AG10803 (cell line): ENCODE measurements at places on chromosomes 4 and X.

DNA sequence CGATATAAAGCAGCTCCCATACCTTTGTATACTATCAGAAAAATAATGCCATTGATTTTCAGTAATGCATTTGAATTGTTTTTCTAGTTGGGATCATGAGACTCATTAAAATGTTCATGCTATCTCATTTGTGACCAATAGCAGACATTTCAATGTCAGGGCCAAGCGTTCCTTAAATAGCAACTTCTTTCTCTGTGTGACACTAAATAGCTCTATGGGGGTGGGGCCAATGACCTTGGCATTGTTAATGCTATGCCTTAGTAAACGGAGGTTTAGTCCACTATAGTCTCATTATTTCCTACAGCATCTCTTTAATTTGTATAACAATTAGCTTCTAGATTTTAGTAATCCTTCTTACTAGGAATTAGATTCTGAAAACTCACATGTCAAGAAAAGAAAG is 48.6 kb upstream of the ARHGAP24 start:
- DNase-seq: no peak

GRCh38 chr4:164648151-164648848 is 105.6 kb upstream of the SMIM31 start:
- no peak for DNase-seq

GRCh38 chr4:139609647-139610046 is 53.6 kb upstream of the SETD7 start:
- DNase-seq: peak; percentile 24

GRCh38 chrX:153771415-153772315 is 7.6 kb downstream of the PLXNB3 start:
- no peak for DNase-seq

- DNase-seq: no peak
These were observed 132.0 kb downstream of the CPZ start for GRCh38 chr4:8724436-8725070.

DNA sequence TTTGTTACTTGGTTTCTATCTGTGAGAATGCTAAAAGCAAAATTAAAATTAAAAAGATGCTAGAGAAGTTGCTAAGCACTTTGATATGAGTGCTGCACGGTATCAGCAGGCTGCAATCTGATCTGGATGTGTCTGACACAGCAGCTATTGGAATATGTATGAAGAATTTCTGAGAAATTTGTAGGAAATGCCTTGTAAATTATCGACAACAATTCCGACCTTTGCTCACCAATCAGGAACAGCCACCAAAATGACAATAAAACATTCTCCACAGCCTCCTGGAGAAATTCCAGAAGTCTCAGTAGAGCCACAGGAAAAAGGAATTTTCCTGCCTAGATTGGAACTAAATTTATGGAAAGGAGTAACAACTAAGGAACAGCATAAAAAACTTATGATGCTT is 82.5 kb downstream of the TIGD2 start:
- no peak for DNase-seq

DNA sequence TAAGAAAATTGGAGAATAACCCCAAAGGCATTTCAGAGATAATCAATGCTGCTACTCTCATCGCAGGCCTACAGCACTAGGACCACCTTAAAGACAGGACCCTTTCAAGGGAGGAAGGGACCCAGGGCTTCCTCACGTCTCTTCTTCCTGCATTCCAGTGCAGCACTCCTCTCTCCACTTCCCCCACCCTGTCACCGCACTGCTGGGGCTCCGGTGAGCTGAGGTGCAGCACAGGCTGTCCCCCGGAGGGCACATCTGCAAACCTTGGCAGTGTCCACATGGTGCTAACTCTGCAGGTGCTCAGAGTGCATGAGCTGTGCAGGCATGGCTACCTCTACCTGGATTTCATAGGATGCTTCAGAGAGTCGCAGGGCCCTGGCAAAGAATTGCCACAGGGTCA is 305.6 kb downstream of the DCHS2 start:
- no peak for DNase-seq

DNA sequence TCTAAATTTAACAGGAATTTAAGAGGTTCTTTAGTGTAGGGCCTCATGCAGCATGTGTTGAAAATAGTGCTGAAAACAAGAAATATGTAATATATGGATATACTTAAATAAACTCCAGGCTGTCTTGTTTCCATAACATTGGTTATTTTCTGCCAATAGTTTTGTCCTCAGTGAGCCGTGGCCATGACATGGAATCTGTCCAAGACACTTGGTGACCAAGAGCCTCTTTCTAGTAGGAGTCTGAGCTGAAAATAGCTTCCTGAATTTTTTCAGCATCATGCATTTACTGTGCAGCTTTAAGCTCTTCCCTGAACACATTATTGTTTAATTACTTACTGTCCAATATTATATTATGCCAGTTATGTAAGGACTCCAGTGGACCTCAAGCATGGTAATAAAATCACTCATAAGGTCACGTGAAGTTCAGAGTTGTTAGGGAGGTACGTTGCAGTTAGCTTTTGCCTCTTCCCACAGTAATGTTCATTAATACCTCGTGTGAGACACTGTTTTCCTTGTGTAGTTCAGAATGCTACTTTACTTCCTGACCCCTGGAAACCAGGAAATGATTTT is 488.2 kb downstream of the GRID2 start:
- DNase-seq: no peak

DNA sequence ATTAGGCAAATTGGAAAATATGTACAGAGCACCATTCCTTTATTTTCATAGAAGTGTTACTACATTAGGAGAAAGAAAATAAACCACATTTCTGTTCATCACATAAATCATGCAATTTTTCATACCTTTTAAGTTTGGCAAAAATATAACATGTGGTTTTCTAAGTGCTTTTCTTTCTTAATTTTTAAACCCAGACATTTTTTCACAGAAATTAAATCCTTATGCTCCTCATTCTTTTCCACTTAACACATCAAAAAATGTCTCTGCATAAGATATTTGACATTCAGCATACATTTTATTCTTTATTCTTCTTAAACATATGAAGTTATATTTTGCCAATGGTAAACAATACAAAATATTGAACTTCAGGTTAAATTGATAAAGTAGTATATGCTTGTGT is 826.6 kb upstream of the SLIT2 start:
- peak; percentile 67 for DNase-seq

GRCh38 chr4:42655269-42655637 is 1.7 kb downstream of the ATP8A1 start:
- no peak for DNase-seq

- peak; percentile 18 for DNase-seq
These were observed 37.0 kb downstream of the IRS4 start for GRCh38 chrX:108699368-108699767.

DNA sequence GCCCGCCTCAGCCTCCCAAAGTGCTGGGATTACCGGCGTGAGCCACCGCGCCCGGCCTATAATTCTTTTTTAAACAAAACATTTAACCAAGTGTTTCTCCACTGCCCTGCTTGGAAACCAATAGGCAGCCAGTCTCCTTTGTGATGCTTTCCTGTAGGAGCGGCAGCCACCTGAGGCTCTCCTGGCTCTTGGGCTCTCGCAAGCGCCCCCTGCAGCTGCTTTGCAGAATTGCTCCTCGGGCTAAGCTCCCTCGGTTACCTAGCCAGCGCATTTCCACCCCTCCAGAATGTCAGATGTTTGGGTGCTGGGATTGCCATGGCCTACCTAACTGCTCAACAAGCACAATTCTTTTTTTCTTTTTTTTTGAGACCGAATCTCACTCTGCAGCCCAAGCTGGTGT is 7.7 kb downstream of the S100P start:
- DNase-seq: no peak

GRCh38 chr4:10237131-10237530 is 120.5 kb upstream of the WDR1 start:
- DNase-seq: no peak

GRCh38 chr4:139666735-139667281 is 1.2 kb downstream of the MGST2 start:
- peak; percentile 40 for DNase-seq

- no peak for DNase-seq
These were observed 38.7 kb upstream of the IRAK1 start for GRCh38 chrX:154058214-154058997.

DNA sequence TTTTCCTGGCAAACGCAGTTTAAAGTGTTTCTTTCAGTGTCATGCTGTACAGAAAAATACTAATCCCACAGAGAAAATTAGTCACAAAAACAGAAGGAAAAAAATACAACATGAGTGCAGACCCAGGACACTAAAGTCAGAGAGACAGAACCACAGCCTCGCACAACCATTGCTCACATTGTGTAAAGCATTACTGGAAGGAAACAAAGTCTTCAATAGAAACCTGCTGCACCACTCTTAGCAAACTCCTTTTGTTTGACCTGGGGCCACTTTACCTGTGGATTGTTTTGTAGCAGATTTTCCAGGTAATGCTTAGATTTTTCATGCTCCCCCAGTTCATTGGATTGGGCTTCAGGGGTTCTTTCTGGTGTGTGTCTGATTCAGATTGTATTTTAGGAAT is 131.8 kb upstream of the TMLHE start:
- DNase-seq: no peak

DNA sequence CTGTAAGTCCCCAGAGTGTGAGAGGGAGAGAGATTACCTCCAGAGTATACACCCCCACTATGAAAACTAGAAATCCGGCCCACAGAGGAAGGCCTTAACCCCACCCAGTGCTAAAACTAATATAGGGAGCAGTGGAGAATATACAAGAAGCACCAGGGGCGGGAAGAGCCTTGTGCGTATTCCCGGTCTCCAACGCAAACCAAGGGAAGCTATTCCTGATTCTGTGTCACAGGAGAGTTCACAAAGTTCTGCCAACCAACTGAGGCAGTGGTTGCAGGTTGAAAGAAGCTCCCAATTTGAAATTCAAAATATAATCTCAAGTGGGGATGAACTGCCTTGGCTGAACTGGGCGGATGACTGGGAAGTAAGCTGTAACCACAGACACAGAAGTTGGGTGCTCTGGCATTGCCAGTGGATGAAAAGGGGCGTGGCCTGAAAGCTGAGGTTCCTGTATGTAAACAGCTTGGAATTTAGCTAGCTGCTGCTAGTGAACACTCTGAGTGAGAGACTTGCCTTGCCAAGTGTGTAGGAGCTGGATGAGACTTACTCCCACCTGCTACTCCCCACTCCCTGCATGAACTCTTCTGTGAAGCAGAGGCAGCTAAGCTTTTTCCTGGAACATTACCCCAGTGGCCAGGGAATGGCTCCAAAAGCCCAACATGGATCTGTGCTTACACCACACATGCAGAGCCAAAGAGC is 32.7 kb downstream of the ELF2 start:
- peak; percentile 73 for DNase-seq

DNA sequence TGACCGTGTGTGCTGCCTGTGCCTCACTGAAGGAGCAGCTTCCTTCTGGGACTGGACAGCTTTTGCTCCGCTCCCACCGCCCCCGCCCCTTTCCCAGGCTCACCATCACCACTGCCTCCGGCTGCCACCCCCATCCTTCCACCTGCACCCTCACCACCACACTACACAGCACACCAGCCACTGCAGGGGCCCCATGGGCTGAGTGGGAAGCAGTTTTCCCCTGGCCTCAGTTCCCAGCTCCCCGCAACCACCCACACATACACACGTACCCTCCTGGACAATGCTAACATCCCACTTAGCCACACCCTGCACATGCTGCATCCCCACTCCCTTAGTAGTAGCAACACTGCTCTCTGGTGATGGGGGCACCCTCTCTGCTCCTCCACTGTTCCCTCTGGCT is 29.6 kb upstream of the COX18 start:
- DNase-seq: no peak

DNA sequence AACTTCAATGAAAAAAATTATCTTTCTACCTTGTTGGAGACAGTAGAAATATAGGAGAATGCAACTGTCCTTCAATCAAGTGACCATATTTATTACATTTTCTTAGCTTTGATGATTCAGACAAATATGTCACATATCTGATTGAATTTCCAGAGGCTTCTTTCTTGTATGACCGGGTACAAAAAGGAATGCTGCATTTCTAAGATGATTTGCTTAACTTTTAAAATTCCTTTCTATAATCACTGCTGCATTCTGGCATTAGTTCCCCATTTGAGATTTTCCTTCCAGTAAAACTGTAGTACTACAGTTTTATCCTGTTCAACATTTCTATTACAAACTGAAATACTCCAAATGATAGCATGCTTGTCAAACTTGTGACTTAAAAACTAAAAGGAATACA is 5.2 kb downstream of the MFSD8 start:
- peak; percentile 11 for DNase-seq

- DNase-seq: no peak
These were observed 442.0 kb upstream of the ADGRL3 start for GRCh38 chr4:60757986-60758680.

DNA sequence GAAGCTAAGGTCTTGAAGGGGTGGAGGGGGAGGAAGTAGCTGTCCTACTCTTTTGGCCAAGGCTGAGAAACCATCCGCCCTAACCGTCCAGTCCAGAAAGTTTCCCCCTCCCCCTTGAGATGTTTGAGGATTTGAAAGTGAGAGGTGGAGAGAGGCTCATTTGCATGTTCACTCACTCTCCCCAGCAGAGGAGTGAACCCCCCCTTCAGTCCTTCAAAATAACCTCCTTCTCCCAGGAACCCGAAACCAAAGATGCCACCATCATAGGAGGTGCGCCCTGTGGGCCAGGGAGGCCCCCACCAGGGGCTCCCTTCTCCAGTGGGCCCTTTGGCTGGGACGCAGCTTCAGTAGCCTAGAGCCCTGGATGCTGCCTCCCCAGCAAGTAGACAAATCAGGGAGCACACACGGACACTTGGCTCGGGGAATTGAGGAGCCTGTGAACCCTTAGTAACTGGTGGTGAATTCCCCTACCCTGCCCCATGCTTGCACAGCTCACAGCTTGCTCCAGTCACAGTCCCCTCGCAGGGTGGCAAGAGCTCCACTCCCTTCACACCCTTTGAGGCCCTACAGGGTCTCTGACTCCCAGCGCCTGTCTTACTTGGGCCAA is 25.6 kb downstream of the ELF4 start:
- DNase-seq: no peak

DNA sequence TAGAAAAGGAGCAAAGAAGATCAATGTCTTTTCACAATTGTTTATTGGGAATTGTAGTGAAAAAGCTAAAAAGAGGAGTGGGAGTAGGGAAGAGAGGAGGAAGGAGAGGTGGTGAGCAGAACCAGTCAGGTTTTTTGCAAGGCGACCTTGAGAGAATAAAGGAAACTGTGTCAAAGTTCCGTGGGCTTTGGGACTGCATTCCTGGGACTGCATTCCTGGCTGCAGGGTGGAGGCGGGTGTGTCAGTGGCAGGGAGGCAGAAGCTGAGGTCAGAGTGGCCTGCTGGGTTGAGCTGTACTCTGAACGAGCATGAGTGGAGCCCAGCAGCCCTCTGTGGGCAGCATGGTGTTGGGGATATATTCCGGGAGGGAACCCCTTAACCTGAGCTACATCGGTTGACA is 66.8 kb upstream of the UCP1 start:
- peak; percentile 53 for DNase-seq

GRCh38 chrX:119734897-119735339 is 23.5 kb upstream of the SOWAHD start:
- peak; percentile 9 for DNase-seq

- DNase-seq: no peak
These were observed 1.5 kb upstream of the ENPEP start for GRCh38 chr4:110474481-110474880.

GRCh38 chr4:93960450-93960849 is 131.9 kb downstream of the ATOH1 start:
- no peak for DNase-seq

- no peak for DNase-seq
These were observed 34.4 kb downstream of the PTCHD1 start for GRCh38 chrX:23369027-23369426.

GRCh38 chr4:155722816-155723499 is 35.9 kb upstream of the GUCY1B1 start:
- DNase-seq: peak; percentile 13

GRCh38 chrX:109600237-109600651 is 24.7 kb downstream of the KCNE5 start:
- DNase-seq: peak; percentile 16

- no peak for DNase-seq
These were observed 26.0 kb upstream of the SETD7 start for GRCh38 chr4:139582044-139582443.
